ENCODE measurements at places on chromosomes 1 and 21.

DNA sequence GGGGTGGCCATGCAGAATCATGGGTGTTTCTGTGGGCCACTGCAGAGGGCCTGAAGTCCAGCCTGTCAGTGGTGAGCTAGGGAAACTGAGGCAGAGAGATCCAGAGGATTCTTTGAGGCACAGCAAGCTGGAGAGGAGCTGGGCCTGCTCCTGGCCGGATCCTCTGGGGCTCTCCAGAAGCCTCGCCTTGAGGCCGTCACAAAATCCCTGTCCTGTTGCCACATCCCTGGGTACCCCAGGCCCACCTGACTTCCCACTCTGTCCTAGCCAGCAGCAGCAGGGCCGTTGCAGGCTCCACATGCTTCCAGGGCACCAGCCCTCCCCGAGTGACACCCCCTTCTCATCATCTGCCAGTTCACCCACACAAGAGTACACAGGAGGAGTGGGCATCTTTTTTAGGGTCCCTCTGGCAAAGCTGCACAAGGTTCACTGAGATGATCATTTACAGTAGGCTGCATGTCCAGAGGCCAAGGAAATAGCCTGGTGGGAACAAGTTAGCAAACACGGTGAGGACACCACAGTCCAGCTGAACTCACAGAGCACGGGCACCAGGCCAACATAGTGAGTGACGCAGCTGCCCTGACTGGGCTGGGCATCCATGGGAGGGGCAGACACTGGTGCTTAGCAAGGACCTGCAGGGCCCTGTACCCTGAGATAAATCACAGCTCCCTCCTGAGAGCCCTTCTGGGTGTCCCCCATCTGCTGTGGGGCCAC lies 25.1 kb upstream of the TSPEAR start:
- no peak for DNase-seq

DNA sequence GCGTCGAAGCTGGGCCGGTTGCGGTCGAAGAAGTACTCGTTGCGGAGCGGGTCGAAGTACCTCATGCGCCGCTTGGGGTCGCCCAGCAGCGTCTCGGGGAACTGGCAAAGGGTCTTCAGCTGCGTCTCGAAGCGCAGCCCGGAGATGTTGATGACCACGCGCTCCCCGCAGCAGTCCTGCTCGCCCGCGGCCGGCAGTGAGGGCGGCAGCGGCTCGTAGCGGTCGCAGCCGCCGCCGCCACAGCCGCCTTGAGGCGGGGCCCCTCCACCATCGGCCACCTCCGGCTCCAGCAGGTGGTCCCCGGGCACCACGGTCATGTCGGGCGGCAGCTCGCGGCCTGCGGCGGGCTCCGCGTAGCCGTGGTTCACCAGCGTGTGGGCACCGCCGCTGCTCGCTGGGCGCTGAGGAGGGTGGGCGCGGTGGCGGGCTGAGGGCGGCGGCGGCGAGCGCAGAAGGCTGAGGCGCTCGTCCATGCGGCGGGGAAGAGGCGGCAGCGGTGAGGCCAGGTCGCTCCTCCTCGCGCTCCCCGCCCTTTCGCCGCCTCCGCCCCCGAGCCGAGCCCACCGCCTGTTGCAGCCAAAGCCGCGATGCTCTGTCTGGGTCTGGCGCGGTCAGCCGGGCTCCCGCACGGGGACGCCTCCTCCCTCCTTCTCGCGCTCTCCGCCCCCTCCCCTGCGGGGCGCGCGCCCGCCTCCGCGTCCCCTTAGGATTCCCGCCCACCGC lies at the start of gene KCNA3:
Gene KCNA3, minus strand, starts transcription at position 604 of the 723 bp plus-strand sequence. Its CDS starts 131 bp downstream, at position 473.
- peak; percentile 68 for DNase-seq

DNA sequence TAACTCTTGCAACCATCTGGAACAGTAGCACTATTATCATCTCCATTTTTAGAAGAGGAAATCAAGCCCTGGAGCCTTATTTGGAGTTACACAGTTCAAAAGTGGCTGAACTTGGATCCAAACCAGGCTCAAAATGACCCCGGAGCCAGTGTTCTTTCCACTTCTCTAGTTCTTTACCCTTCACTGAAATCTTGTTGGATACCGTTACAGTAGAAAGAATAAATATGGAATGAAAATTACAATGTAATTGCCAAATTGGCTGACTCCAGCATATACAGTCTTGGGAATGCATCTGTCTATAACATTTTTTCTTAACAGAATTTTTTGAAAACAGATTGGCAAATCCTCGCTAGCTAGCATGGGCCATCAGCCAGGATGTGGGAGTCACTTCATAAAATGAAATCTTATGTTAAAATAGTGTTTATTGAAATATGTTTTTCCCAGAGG lies 261.4 kb downstream of the CTH start:
- DNase-seq, result no peak

DNA sequence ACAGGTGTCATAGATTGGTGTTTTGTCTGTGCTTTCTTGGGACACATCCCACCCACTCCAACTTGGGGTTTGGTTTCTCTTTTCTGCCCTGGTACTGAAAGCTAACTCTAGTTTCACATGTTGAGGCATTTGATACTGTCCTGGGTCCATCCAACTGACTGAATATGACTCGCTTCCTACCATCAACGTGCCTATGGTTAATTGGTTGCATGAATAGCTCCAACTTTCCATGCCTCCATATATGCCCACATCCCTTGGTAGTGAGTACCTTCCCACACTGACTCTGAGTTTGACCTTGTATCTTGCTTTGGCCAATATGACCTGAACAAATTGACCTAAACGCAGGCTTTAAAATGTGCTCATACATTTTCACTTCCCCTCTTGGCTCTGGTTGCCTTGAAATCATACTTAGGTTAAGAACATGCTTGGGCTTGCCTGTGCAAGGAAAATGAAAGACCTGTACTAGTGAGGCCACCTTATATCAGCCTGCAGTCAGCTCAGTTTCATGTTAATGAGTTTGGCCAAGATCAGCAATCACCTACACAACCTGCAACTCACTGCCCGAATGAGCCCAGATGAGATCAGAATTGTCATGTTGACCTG lies 81.0 kb upstream of the KCNK2 start:
- DNase-seq, result no peak

GRCh38 chr1:41382480-41383090 lies 21.4 kb downstream of the FOXO6 start:
- no peak for DNase-seq

DNA sequence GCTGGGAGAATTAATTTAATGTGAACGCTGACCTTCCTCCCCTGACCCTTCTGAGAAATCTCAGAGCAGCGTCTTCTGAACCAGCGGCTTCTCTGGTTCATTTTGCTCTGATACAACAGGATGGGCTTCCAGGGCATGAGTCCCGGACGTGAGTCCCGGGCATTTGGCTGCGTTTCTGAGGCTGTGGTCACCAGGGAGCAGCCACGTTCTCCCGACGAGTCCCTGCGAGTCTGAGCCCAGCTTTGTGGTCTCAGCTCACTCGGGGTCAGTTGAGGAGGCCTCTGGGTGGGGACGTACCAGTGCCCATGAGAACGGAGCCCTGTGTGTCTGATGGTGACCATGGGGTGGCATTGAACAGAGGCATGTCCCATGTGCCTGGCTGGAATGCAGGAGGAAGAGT lies 17.7 kb upstream of the OBSCN start:
- DNase-seq, result no peak

DNA sequence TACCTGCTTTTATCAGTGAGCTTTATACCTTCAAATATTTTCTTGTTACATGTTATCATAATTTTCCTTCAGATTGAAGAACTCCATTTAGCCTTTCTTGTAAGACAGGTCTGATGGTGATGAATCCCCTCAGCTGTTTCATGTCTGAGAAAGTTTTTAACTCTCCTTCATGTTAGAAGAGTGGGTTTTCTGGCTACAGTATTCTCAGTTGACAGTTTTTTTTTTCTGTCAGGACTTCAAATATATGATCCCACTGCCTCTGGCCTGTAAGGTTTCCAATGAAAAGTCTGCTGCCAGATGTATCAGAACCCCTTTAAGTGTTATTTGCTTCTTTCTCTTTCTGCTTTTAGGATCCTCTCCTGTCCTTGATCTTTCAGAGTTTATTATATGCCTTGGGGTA lies 248.2 kb downstream of the LBR start:
- no peak for DNase-seq

GRCh38 chr1:151817353-151817730 lies 12.1 kb upstream of the LINGO4 start:
- no peak for DNase-seq

- DNase-seq, result no peak
Measured at GRCh38 chr21:45458281-45459170, 53.6 kb downstream of the COL18A1 start.

- no peak for DNase-seq
Measured at GRCh38 chr1:154743526-154744036, 126.5 kb downstream of the KCNN3 start.

DNA sequence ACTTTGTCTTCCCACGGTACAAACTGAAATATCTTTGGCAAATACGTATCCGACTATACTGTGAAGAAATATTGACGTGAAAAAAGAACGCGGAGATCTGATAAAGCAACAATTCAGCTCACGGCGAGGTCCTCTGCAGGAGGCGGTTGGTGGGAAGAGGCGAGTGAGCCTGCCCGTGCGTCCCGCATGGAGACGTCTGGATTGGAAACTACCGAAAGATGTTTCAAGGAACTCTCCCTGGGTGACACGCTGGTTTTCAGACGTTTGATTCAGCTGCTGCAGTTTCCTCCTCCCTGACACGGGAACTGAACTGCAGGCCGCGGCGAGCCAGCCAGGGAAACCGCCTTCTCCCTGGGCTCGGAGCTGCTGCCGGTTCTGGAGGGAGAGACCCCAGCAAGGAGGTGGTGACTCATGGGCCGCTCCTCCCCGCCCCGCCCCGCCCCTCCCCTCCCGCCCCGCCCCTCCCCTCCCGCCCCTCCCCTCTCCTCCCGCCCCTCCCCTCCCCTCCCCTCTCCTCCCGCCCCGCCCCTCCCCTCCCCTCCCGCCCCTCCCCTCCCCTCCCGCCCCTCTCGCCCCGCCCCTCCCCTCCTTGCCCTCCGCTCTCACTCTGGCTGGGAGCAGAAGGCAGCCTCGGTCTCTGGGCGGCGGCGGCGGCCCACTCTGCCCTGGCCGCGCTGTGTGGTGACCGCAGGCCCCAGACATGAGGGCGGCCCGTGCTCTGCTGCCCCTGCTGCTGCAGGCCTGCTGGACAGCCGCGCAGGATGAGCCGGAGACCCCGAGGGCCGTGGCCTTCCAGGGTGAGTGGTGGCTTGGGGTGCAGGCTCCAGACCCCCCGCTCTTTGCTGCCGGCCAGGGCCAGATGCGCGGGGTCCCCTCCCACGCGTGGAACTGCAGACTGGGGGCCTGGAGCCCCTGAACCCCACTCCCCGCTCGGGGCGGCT lies at the start of gene COL6A1:
Gene COL6A1, plus strand, starts transcription at position 620 of the 941 bp plus-strand sequence. Its CDS starts 81 bp downstream, at position 701.
- peak; percentile 38 for DNase-seq

GRCh38 chr1:83929184-83929583 lies 69.7 kb downstream of the TTLL7 start:
- no peak for DNase-seq

DNA sequence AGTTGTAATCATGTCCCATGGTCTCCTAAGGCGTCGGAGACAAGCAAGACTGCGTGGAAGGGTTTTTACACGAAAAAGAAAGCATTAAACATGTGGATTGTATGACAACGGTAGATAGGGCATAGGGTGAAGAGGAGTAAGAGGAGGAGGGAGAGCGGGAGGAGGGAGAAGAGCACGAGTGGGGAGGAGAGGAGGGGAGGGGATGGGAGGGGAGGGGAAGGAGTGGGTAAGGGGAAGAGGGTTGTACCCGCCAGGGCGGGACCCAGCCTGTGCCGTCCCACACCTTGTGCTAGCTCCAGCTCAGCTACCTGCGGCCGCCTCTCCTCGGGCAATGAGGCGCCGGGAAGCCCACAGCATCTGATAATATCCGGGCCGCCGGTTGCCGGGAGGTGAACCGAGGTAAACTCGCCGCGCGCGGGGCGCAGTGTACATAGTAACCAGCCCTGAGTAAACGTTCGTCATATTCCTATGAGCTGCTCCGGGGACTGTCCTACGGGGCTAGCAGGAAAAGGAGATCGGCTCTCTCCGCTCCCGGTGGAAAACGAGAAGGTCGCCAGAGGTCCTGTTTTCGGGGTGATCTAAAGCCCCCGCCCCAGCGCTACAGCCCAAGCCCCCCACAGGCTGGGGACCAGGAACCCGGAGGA lies 449 bp upstream of the RCAN3 start:
- peak; percentile 79 for DNase-seq

DNA sequence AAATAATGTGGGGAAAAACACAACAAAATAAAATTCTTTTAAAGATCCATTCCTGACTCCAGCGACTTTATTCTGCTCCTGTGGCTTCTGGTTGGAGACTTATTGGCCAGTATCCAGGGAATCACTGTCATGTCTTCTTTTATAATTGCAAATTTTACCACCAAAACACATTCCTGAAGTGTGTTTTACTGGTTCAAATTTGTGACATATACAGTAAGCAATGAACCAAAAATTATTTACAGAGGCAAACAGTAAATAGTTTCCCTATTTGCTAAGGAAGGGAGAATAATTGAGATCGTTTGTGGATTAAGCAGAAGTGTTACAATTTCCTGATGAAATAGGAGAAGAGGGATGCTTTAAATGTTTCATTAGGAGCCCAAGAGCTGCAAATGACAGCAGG lies 118.7 kb downstream of the ZNF281 start:
- no peak for DNase-seq

DNA sequence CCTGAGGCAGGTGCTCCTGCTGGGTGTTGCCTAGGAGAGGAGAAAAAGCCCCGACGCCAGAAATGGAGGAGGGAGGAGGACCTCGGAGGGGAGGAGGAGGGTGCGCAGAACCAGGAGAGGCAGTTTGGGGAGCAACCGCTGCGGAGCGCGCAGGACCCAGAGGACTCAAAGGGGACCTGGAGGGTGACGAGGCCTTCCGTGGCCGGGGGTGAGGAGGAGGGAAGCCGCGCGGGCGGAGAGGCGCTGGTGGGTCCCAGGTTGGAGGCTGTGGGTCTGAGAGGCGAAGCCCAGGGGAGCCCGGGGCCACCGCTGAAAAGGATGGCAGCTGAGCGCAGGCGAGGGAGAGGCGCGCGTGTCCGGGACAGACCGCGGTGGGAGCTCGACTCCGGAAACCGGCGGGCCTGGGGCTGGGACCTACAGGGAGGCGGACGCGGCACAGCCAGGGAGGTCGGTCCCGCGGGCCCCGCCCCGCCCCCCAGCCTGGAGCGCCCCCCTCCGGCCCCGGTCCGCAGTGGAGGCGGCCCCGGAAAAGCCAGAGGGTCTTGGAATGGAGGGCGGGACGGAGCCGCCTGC lies 15.1 kb downstream of the RNF223 start:
- peak; percentile 46 for DNase-seq

- DNase-seq, result no peak
Measured at GRCh38 chr21:46219591-46220239, 8.9 kb downstream of the LSS start.

DNA sequence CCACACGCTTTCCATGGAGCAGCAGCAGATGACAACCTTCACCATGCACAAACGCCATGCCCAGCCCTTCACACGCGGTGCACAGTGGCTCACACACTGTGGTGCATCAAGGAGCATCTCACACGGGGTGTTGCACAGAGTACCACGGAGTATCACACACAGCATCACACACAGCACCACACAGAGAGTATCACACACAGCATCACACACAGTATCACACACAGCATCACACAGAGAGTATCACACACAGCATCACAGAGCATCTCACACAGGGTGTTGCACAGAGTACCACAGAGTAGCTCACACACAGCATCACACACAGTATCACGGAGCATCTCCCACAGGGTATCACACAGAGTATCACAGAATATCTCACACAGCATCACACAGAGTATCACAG lies 122.2 kb upstream of the RAB4A start:
- no peak for DNase-seq
